ENCODE measurements at places on chromosomes 3 and 15. TPM values are rescaled to one million over a fixed set of nuclear protein-coding genes. Genes with fewer than 3 reads are reported as not detected.

The AADACL2 gene
- total RNA-seq = not detected

The LRRC31 gene
- not detected for total RNA-seq

The GP5 gene
- total RNA-seq = not detected

The PARP15 gene
- not detected for total RNA-seq

The XRN1 gene
- 3.3 TPM for total RNA-seq

The OR5H2 gene
- total RNA-seq = not detected

The CIB2 gene
- total RNA-seq = 23.1 TPM

The KY gene
- total RNA-seq = 0.13 TPM

The DAPK2 gene
- 4.2 TPM for total RNA-seq

The ANKRD34C gene
- total RNA-seq = not detected

The COLQ gene
- total RNA-seq = 0.24 TPM

The GYG1 gene
- 34.6 TPM for total RNA-seq

The RAB6B gene
- 2.1 TPM for total RNA-seq
